ENCODE measurements at places on chromosomes 6 and 20. TPM values are rescaled to one million over a fixed set of nuclear protein-coding genes. Genes with fewer than 3 reads are reported as not detected.

Gene THBS2
- 1.3 TPM for total RNA-seq

Gene COX4I2
- not detected for total RNA-seq

Gene BNIP5
- total RNA-seq, result not detected

Gene SNAP25
- total RNA-seq, result 9.2 TPM

Gene IPCEF1
- 0.28 TPM for total RNA-seq

Gene DEFB123
- not detected for total RNA-seq

Gene TNNC2
- not detected for total RNA-seq

DNA sequence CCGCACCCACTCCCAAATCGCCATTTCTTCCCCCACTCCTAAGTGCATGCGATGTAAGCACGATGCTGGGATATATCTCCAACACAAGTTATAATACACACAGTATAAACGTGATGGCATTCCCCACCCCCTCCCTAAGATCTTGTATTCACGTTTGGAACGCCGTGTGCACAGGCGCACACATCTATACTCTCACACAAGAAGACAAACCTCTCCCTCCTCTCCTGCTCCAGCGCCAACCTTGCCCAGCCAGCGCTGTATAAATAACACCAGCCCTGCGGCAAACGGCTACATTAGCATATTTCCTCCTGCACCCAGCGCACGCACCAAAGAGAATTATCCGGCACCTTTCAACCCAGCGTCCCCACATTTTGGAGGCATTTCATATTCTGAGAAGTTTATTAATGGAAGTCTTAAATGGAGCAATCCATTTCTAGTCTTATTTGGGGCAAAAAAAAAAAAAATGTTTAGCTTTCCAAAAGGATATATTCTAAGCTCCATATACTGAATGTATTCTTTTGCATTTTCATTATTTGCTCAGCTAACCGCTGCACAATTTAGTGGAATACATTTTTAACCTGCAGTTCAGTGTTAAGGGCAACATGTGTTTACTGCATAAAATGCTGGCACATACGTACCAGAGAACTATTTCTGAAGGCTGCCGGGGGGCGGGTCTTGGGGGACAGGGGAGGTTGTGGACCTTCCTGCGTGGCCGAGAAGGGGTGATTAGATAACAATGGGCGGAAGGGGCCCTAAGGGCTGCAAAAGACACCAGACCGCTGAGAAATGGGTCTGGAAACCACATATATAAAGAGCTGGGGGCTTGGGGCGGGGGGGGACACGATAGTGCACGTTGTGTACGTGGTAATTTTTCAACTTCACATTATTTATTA is 1.1 kb upstream of the SLC22A23 start:
- peak; percentile 26 for DNase-seq

GRCh38 chr6:29743568-29743967 is 20.3 kb downstream of the HLA-F start:
- no peak for DNase-seq

DNA sequence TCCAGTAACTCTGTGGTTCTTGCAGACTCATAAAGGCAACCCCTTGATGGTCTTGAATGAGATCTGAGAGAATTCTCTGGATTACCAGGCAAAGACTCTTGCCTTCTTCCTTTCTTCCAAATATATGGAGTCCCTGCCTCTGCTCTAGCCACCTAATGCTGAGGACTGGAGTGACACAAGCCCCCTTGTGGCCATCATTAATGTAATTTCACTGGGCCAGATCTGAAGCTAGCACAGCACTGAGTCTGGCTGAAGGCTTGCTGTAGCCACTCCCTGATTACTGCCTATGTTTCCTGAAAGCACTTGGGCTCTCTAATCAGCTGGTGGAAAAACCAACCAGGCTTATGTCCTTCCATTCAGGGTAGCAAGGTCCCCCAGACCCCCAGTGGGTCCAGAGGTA is 559.3 kb upstream of the IRAK1BP1 start:
- DNase-seq, result peak; percentile 2

DNA sequence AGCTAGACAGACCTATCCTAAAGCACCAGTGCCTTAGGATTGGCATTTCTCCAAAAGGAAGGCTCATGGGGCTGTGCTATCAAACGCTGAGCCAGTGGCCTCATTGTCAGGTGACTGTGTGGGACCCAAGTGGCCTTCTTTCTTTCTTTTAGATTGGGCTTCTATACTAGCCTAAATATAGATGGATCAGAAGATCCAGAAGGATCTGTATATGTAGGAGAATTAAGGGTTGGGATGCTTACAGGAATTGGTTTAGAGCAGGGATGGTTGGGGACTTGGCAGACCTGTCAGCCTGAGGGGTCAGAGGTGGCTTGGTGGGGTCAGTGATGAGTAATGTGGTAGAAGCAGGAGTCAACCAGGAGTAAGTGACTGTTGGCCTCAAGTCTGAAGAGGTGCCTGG is 14.8 kb downstream of the ABT1 start:
- no peak for DNase-seq

- DNase-seq, result no peak
These were observed 402.5 kb upstream of the FKBP1C start for GRCh38 chr6:62808565-62809293.

- no peak for DNase-seq
These were observed 27.8 kb downstream of the ERMARD start for GRCh38 chr6:169779092-169779815.

GRCh38 chr6:106133040-106133439 is 46.9 kb downstream of the PRDM1 start:
- DNase-seq, result no peak

- no peak for DNase-seq
These were observed 81.2 kb downstream of the ASXL1 start for GRCh38 chr20:32439132-32439829.

- no peak for DNase-seq
These were observed 147.2 kb upstream of the AKAP12 start for GRCh38 chr6:151092591-151092990.

GRCh38 chr20:57713505-57713903 is 3.7 kb upstream of the PMEPA1 start:
- no peak for DNase-seq

- no peak for DNase-seq
These were observed 64.7 kb upstream of the MTHFD1L start for GRCh38 chr6:150800674-150801314.

GRCh38 chr20:3543901-3544507 is 73.2 kb downstream of the ATRN start:
- no peak for DNase-seq

DNA sequence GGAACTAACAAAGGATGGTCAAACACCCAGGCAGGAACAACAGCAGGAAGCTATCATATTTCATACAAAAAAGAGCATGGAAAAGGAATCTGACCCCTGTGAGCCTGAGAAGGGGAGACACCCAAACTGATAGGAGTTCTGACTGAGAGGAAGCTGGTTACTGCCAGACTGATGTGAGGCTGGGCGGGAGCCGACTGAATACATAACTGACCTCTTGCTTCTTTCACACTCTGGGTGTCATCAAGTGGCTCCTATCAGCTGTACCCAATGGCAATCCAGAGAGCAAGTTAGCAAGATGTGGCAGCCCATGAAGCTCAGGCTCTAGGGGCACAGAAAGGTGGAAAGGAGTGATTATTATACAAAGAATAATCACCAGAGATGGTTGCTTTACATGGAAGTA is 795.1 kb upstream of the HS3ST5 start:
- DNase-seq, result no peak

- DNase-seq, result no peak
These were observed 37.6 kb upstream of the CHMP4B start for GRCh38 chr20:33773412-33774089.

GRCh38 chr6:166640342-166641043 is 13.4 kb upstream of the RPS6KA2 start:
- DNase-seq, result no peak

All from neural crest cell (in vitro differentiated cells).